AG09319 (cell line): ENCODE measurements at places on chromosomes 1 and 21.

DNA sequence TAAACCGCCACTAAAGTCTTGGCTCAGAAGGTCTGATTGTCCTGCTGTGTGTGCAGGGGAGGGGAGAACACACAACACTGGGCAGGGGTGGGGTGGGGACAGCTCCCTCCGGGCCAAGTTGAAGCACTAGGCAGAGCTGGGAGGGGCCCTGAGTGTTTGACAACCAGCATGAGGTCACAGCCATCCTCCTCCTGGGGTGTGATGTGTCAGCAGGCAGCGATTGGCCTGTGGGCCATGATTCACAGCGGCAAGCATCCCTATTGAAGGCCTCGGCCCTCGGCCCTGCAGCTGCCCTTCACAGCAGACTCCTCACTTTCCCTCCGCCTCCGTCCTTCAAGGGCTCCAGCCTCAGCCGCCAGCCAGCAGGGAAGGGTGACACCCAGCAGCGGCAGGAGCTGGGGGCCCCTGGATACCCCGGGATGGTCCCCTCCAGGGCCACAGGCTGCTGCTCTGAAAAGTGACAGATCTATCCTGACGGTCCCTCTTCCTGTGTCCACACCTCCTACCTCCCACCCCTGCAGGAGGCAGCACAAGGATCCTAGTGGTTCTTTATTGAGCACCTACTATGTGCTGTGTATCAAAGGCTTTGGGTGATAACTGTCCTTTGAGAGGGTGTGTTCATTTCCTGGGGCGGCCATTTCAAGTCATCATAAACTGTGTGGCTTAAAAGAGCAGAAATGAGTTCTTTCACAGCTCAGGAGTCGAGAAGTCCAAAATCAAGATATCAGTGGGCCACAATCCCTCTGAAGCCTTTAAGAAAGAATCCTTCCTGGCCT lies 66.0 kb upstream of the SLC25A33 start:
- DNase-seq: peak; percentile 77

DNA sequence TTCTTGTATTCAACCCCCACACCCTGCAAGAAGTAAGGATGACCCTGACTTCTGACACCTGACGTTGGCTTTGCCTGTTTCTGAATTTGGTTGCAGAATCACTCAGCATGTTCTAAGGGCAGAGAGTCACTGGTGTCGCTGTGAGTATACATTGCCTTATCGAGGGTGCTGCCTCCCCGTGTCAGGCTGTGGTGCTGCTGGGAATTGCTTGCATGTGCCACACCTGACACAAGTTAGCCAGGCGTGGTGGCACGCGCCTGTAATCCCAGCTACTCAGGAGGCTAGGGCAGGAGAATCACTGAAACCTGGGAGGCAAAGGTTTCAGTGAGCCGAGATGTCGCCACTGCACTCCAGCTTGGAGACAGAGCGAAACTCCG lies 45.9 kb downstream of the WDR4 start:
- DNase-seq: no peak

- peak; percentile 39 for DNase-seq
Measured at GRCh38 chr1:185775501-185775900, 41.3 kb downstream of the HMCN1 start.

DNA sequence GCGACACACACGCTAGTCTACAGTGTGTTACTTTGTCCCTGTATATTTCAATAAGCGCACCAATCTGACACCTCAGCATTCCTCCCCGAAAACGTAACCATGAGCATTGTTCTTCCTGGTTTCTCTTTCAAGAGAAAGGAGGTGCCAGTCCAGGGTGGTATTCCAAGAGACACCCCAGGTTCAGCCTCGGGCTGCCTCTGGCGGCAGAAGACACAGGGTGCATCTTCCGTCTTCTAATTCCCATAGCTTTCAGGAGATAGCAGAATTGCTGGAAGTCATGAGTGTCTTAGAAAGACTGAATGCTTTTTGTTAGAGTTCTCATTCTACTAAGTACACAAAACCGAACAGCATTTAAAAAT lies 15.9 kb upstream of the RGS8 start:
- no peak for DNase-seq

GRCh38 chr21:42665026-42665425 lies 11.6 kb downstream of the PDE9A start:
- DNase-seq: no peak

GRCh38 chr21:44711327-44712202 lies at the start of gene TSPEAR:
TSPEAR (minus strand) TSS chr21:44711572; CDS start chr21:44711514, 58 bp downstream.
- no peak for DNase-seq

DNA sequence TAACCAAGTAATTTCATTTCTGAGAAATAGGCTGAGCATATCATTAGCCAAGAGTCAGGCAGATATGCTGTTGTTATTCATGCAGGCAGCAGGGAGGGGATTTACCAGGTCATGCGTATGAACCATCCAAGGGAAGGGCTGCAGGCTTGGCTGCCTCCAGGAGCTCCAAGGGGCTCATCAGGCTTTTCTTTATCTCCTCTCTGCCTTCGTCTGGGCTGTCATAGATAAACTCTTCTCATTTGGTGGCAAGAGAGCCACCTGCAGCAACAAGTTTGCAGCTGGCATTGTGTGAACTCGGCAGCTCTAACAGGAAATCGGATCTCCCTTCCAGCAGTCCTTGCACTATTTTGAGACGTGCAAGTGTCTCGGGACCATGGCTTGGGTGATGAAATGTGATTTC lies 7.5 kb downstream of the CCDC27 start:
- DNase-seq: no peak

- DNase-seq: no peak
Measured at GRCh38 chr1:65791396-65791795, 1.3 kb upstream of the PDE4B start.

DNA sequence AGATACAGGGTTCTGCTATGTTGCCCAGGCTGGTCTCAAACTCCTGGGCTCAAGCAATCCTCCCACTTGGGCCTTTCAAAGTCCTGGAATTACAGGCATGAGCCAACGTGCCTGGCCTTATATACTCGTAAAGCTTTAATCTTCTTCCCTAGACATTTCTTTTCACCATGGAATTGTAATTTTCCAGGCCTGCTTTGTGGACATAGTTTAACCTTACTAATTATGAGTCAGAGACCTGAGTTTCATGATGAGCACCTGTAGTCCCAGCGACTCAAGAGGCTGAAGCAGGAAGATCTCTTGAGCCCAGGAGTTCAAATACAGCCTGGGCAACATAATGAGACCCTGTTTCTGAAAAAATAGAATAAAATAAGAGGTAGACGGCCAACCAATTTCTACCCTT lies 12.3 kb downstream of the PATJ start:
- DNase-seq: no peak

- no peak for DNase-seq
Measured at GRCh38 chr1:233675446-233675845, 61.5 kb downstream of the KCNK1 start.

DNA sequence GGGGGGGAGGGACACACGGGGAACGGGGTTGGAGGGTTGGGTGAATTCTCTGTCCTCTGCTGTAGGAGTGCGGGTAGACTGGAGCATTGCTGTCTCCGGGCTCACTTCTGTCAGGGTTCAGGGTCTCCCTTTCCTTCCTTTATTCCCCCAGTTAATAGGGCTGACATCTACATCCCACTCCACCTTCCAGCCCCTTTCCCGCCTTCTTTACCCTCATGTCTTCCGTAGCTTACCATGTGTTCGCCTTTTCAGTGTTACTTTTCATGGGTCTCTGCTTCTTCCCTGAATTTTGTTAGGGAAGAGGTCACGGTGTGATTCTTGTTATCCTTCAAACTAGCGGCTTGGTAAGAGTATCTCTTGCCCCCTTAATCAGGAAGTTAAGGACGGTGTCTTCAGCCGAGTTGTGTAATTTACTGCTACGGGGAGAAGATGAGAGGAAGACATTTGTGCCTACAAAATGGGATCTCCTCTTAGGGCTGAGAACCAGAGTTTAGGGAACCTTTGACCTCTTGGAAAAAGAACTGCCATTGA lies 917 bp downstream of the RAP1A start:
- no peak for DNase-seq

- DNase-seq: no peak
Measured at GRCh38 chr1:106954661-106955229, 101.7 kb upstream of the PRMT6 start.

DNA sequence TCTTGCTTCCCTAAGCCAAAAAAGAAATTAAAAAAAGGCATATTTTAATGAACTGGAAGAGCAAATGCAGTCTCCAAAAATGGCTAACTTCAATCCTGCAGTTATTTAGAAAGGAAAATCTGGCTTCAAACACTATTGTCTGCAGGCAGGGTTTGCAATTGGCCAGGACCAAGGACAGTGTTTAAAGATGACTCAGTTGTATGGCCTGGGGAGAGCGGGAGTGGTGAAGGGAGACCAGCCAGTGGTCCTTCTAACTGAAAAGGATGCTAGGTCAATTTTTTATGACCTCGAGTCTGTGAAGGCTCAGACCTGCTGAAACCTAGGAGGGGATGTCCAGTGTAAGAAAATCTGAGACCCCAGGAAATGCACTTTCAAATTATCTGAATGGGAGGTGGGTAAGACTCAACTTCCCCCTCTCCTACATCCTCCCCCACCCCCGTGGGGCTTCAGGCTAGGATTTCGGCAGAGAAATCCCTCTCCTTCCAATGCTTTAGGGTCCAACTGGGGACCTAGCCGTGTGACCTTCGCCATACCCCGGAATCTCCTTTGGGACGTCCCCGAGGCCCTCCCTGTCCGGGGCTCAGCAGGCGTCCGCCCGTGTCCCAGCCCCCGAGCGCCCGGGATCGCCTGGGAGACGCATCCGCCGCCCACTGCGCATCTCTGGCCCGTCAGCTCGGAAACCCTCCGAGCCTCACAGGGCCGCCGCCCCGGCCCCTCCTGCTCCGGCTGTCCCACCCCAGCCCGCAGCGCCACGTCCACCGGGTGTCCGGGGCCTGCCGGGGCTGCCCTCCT lies 602 bp upstream of the RIMKLA start:
- DNase-seq: no peak

- no peak for DNase-seq
Measured at GRCh38 chr1:63322114-63322943, at the start of gene FOXD3. FOXD3 (plus strand) TSS chr1:63322567; CDS start chr1:63323059, 492 bp downstream.

DNA sequence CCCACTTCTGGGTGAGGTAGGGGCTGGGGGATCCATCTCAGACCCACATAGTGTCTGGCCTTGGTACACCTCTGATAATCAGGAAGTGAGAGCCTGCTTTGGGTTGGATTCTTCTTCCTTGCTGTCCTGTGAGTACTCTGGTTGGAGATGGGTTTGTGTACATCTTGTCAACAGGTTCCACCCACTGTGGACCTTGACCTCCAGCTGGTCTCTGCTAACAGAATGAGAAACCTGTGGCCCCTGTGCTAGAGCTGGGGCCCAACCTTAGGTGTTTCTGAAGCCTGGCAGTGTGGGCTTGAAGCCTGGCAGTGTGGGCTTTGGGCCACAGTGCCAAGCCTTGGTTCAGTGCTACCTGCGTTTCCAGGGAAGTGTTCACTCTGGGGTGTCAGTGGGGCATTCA lies 2.6 kb downstream of the ZBTB48 start:
- no peak for DNase-seq

DNA sequence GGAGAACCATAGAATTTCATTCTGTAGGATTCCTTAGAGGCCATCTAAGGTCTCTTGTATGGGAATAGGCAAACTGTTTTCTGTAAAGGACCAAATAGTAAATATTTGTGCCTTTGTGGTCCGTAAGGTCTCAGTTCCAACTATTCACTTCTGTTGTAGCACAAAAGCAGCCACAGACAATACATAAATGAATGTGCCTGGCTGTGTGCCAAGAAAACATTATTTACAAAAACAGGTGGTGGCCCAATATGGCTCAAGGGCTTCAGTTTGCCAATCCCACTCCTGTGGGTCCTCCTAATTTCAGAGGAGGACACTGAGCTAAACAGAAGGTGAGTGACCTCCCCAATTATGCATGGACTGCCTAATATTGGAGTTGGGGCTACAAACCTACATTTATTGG lies 67.6 kb upstream of the EDEM3 start:
- no peak for DNase-seq

DNA sequence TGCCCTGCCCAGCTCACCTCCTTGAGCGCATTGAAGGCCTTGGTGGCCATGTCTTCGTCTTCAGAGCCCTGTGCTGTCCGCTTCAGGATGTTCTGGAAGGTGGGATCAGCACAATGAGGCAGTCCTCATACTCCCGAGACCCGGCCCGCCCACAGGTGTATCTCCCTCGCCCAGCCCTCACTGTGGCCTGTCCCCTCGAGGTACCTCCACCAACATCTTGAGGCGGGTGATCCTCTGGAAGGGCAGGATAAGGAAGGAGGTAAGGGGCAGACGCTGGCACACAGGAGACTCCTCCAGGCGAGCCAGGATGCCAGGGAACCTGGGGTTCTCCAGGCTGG lies 7.1 kb downstream of the ARHGEF19 start:
- no peak for DNase-seq

DNA sequence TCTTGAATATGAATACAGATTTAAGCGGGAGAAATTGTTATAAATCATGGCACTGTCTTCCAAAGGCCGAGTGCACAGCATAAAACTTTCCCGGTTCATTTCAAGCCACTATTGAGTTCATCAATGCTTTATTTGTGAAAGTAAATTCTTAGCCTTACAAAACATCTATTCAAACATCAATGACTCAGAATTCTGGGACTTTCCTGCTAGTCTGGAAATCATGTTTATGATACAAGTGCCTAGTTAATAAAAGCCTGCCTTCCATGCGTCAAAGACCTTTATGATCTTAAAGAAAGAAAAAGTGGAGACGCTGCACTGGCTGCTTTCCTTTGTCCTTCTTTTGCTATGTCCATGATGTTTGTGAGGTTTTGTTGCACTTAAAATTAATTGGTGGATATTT lies 137.7 kb downstream of the SETD4 start:
- no peak for DNase-seq

DNA sequence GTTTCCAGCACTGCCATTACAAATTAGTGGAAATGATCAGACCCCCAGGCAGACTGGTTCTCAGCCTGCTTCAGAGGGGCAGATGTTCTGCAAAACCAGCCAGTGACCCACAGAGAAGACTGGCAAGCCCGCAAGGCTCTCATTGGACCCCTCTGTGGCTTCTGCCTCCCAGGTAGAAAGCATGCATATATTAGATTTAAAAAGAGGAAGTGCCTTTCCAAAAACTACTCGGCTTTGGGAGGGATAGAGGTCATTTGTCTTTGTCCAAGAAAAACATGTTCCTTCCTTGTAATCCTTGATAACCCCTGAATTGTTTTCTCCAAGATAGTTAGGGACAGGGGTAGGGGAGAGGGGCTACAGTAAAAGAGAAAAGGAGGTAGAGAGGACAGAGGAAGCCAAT lies 11.8 kb downstream of the HIVEP3 start:
- DNase-seq: no peak
